Liver (tissue), 10 donors: ENCODE measurements at places on chromosomes 7 and 10. TPM values are rescaled to one million over a fixed set of nuclear protein-coding genes. Genes with fewer than 3 reads are reported as not detected.

Gene H2AZ2
- 182 TPM for total RNA-seq

- no peak for DNase-seq
These were observed 1.2 kb downstream of the CYP2E1 start for GRCh38 chr10:133528296-133528844.

GRCh38 chr7:132511387-132511786, 64.9 kb downstream of the PLXNA4 start:
- no peak for DNase-seq

Gene HOXA1
- total RNA-seq = 0.08 TPM

- DNase-seq = no peak
These were observed 60.4 kb downstream of the PTN start for GRCh38 chr7:137283153-137283552.

Gene ZPBP
- total RNA-seq = 0.14 TPM

Gene KNDC1
- 0.61 TPM for total RNA-seq

GRCh38 chr10:111785921-111786320, 397.6 kb downstream of the GPAM start:
- no peak for DNase-seq

GRCh38 chr7:4190010-4190981, 491.8 kb upstream of the FOXK1 start:
- DNase-seq = no peak

- DNase-seq = no peak
These were observed 52.0 kb downstream of the JAKMIP3 start for GRCh38 chr10:132117636-132118190.

- DNase-seq = no peak
These were observed 177.9 kb downstream of the EBF3 start for GRCh38 chr10:129786216-129786615.

- no peak for DNase-seq
These were observed 2.5 kb downstream of the LRCH4 start for GRCh38 chr7:100583132-100584053.

Gene CTAGE15
- 0.28 TPM for total RNA-seq

GRCh38 chr10:101793526-101793925, 10.3 kb upstream of the NPM3 start:
- DNase-seq = no peak

DNA sequence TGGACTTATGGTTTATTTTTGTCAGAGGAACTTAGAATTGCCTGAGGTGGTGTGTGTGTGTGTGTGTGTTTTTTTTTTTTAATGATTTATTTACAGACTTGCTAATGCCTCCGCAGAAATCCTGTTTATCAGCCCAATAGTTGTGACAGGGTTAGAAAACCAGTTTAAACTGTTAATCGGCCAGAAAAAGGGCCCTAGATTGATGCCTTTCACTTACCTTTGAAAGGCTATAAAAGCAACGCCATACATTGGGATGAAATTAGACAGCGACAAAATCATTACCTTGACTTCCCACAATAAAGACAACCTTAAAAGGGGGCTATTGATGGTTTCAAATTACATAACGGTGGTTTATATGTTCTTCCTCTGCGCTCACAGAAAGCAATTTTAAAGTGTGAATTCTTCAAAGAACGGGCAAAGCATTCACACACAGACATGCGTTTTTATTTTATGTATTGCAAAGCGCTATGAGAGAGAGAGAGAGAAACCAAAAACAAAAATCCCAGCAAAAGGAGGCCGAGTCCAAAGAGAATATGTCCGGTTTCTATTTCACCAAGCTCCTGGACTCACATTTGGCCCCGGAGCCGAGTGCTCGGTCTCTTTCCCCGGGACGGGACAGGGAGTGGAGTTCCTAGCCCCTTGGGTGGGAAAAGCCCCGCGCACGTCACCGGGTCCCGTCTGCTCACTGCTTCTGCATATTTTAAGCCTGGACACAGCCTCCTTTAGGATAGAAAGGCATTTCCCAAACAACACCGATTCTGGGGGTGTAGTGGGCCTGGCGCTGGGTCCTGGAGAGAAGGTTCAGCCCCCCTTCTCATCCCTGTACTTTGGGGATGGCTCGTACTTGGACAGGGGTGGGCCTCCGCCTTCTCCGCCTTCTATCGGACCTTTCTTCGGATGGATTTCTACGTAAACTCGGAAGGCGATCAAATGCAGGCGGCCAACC, 26.8 kb upstream of the VAX1 start:
- DNase-seq = no peak

- DNase-seq = no peak
These were observed 487.4 kb downstream of the PLXDC2 start for GRCh38 chr10:20303453-20304152.
